Lung (tissue), 17 donors: ENCODE measurements at places on chromosomes 2 and 18. TPM values are rescaled to one million over a fixed set of nuclear protein-coding genes. Genes with fewer than 3 reads are reported as not detected.

DNA sequence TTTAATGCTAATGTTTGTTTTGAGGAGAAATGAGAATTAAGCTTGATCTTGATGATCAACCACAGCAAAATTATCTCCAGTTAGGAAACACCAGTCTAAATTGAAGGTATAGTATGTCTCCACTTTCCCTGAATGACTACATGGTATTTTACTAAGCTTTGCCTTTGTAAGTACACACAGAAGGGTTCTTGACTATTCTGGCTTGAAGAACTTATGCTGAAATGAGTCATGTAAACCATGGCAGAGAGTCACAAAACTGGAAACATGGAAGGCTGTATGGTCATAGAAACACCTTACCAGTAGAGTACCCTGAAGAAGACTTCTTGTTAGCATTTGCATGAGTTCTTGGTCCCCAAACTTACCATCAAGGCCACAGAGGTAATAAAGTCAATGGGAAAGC is 250.5 kb downstream of the SLC8A1 start:
- H3K36me3 ChIP-seq: no peaks in the 10 kb centered on the region
- H3K27me3 ChIP-seq: no peaks in the 10 kb centered on the region
- peaks cover 5% of the 10 kb centered on the region for H3K4me1 ChIP-seq
- no peak for DNase-seq
- H3K27ac ChIP-seq: no peak overlapping the region

CYBRD1 gene
- 488 TPM for total RNA-seq

STARD6 gene
- total RNA-seq: not detected

IL18R1 gene
- total RNA-seq: 7.5 TPM

- H3K27ac ChIP-seq: no peak overlapping the region
- no peak overlapping the region for H3K4me3 ChIP-seq
- no peaks in the 10 kb centered on the region for H3K36me3 ChIP-seq
- H3K27me3 ChIP-seq: no peaks in the 10 kb centered on the region
Observed at GRCh38 chr2:95356821-95357700, 45.4 kb upstream of the FAHD2A start.

CACNB4 gene
- 10.9 TPM for total RNA-seq

- no peaks in the 10 kb centered on the region for H3K27me3 ChIP-seq
- no peak overlapping the region for H3K4me3 ChIP-seq
- no peak overlapping the region for H3K27ac ChIP-seq
- no peak for DNase-seq
- H3K4me1 ChIP-seq: no peaks in the 10 kb centered on the region
Observed at GRCh38 chr2:215498431-215498830, 62.6 kb upstream of the FN1 start.

ZNF519 gene
- total RNA-seq: 4.8 TPM

DPP4 gene
- total RNA-seq: 51.6 TPM

RFX8 gene
- total RNA-seq: 0.58 TPM

- no peak overlapping the region for H3K27ac ChIP-seq
- no peaks in the 10 kb centered on the region for H3K27me3 ChIP-seq
- no peak for DNase-seq
Observed at GRCh38 chr2:19028587-19029375, 329.6 kb downstream of the OSR1 start.

DNA sequence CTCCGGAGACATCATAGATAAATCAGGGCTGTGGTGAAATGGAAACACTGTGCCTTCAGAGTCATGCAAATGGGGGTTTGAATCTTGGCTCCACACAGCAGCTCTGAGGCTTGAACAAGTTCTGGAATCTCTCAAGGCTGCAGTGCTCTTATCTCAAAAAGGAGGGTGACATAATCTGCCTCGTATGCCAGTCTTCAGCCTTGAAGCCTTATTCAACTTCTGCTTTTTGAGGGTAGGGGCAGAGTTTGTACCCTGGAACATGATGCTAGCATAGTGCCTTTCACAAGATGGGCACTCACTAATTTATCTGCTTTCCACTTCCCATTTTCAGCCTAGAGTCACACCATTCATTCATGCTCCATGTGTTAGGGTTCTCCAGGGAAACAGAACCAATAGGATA is 42.3 kb downstream of the GATA6 start:
- H3K4me3 ChIP-seq: no peak overlapping the region
- peaks cover 5% of the 10 kb centered on the region for H3K4me1 ChIP-seq
- peak overlapping the region; percentile 40 for H3K27ac ChIP-seq
- no peak for DNase-seq
- H3K36me3 ChIP-seq: no peaks in the 10 kb centered on the region
- no peaks in the 10 kb centered on the region for H3K27me3 ChIP-seq

DNA sequence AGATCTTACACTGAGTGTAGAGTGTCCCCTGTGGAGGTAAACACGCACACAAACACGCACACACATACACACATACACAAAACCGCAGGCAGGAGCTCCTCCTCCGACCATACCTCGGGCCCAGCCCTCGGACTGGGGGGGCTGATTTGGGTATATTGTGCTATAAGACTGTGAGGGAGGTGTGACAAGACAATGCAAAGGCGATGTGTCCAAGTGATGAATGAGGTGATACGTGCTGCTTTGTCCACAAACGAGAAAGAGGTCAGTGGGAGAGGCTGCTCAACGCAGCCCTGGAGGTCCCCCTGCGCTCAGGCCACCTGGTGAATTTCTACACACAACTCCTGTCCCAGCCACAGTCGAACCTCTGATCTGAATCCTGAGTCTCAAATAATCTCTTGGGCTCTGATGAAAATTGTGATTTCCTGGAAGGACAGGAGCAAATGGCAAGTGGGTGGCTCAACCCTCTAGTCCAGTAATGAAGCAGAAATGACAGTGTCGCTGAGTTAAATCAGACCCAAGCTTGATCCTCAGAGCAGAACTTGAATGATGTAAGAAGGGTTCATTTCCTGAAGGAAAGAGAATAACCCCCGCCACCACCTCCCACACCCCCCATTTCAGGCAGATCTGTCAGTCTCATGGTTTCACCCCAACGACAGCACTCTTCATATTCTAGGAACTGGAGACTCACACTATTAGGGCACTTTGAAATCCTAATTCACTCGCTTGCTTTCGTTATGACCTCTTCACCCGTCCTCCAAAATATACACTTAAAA is 48.9 kb upstream of the ASXL2 start:
- peaks cover 6% of the 10 kb centered on the region for H3K36me3 ChIP-seq
- H3K27me3 ChIP-seq: no peaks in the 10 kb centered on the region
- no peaks in the 10 kb centered on the region for H3K4me1 ChIP-seq
- no peak overlapping the region for H3K27ac ChIP-seq
